ENCODE measurements at places on chromosomes 3 and 15.
A peak's percentile ranks its signal among the peaks of the same experiment; 100 is the strongest.

DNA sequence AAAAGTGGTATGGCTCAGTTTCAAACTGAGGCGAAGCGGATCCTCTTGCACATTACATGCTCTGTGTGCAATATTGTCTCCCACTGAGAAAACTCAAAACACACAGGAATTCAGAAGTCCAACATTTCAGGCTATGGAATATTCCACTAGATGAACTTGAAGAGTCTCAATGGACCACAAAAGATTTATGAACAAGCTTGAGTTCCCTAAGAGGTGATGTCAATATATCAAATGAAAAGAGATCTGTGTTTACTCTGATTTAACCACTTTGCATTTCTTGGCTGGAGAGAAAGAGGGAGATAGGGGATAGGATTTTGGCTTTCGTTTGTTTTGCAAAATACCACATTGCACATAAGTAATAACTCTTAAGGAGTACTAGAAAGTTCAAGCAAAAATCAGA lies 20.3 kb downstream of the PDZRN3 start:
- DNase-seq: no peak

DNA sequence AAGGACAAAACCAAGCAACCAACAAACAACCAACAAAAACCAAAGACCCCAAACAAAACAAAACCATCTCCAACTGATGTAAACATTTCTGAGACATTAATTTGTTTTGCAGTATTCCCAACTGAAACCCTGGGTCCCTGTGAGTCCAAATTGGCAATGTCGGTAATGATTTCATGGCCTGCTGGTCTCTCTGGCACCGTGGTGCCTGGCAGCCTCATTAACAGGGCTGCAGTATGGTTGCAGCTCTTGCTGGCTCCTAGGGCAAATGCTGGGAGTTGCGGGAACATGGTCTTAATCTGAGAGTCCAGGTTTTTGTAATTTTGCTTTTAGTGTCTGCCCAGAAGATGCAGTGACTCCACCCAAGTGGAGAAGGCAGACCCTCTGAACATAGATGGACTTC lies 128.3 kb downstream of the SV2B start:
- DNase-seq: no peak

DNA sequence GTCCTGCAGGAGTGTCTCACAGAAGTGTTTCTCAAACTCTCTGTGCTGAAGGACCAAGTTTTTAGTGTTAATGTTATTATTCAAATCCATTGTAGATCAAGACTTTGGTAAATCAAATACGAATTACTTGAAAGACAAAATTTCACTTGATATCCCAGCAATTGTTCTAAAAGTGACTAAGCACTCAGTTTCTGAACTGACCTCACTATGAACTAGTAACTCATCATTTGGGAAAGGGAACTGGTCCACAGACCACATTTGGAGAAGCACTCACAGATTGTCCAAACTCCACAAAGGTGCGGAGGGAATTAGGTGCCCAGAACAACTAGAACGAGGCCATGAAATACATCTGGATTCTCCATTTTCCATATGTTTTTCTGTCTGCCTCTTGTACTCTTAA lies 25.6 kb downstream of the FAM43A start:
- DNase-seq: no peak

DNA sequence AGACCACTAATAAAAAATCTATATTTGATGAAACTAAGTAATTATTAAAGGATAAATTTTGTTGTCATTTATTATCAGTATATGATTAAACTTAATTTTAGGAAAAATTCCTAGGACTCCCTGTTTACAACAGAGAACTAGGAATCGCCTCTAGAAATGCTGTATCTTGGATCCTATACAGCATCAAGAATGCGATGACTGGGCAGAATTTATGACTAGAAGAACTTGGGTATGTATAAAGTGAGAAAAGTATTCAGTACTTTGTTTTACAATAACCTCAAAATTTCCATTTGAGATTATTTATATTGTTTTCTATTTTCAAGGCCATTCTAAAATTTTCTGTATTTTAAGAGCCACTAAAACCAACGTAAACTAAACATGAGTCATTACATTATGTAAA lies 82.3 kb upstream of the AGTR1 start:
- DNase-seq: no peak

GRCh38 chr15:61571026-61571425 lies 341.9 kb upstream of the RORA start:
- no peak for DNase-seq

GRCh38 chr3:66052721-66053549 lies 14.2 kb upstream of the MAGI1 start:
- DNase-seq: no peak

- no peak for DNase-seq
Measured at GRCh38 chr15:100191161-100191560, 150.6 kb downstream of the ADAMTS17 start.

DNA sequence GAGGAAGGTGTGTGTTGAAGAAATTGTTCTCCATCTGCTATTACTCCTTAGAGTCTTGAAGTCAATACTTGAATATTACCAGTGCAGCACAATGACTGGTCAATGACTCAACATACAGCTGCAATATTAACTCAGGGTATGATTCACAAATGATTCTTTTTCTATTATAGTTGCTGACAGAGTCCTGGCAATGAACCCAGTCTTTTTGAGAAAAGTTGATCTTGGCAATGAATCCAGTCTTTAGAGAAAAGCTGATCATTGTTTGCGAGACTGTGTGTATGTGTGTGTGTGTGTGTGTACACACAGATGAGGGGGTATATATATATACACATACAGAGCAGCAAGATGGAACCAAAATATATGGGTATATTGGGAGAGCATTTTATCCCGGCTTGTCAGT lies 315.1 kb downstream of the ZNF385D start:
- DNase-seq: peak; percentile 19

DNA sequence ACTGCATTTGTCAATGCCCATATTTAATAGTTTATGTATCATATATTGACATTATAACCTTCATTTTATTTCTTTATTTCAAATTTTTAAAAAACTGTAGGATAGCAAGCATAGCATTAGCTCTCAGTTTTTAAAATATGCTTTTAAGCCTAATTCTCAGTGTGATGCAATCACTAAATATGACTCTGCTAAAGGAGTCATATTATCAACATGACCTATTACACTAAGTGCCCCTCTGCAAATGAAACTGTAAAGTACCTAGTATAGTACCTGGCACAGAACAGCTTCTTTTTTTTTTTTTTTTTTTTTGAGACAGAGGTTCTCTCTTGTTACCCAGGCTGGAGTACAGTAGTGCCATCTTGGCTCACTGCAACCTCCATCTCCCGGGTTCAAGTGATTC lies 179.4 kb upstream of the CGNL1 start:
- DNase-seq: no peak

- DNase-seq: no peak
Measured at GRCh38 chr3:118128886-118129285, 905.8 kb downstream of the IGSF11 start.

- DNase-seq: no peak
Measured at GRCh38 chr3:80767604-80768003, 993.8 kb downstream of the GBE1 start.

GRCh38 chr3:127089486-127090145 lies 103.3 kb upstream of the PRR23E start:
- no peak for DNase-seq

- DNase-seq: no peak
Measured at GRCh38 chr3:19151171-19151570, 2.9 kb downstream of the KCNH8 start.

DNA sequence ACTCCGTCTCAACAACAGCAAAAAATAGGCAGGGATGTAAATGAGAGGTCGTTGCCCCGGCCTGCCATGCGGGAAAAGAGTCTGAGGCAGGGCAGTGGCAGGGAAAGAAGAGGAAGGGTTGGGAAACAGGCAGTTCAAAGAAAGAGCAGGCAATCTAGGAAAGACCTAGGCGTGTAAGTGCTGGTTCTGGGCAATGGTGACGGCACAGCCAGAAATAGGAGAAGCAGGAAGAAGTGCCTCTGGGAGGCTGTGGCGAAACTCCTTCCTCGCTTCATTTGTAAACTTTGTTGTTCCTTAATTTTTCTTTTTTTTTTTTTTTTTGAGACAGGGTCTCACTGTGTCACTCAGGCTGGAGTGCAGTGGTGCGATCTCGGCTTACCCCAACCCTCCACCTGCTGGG lies 4.3 kb downstream of the SLC51A start:
- DNase-seq: no peak

- DNase-seq: no peak
Measured at GRCh38 chr3:148202386-148202785, 495.3 kb upstream of the AGTR1 start.

- no peak for DNase-seq
Measured at GRCh38 chr3:146566138-146566537, 21.7 kb upstream of the PLSCR1 start.

GRCh38 chr15:89685995-89686394 lies 4.6 kb downstream of the PEX11A start:
- no peak for DNase-seq

- no peak for DNase-seq
Measured at GRCh38 chr15:73885954-73886700, 12.8 kb downstream of the TBC1D21 start.

GRCh38 chr15:73927476-73928240 lies 1.4 kb downstream of the LOXL1 start:
- no peak for DNase-seq

- no peak for DNase-seq
Measured at GRCh38 chr3:6471744-6472143, 389.2 kb upstream of the GRM7 start.

DNA sequence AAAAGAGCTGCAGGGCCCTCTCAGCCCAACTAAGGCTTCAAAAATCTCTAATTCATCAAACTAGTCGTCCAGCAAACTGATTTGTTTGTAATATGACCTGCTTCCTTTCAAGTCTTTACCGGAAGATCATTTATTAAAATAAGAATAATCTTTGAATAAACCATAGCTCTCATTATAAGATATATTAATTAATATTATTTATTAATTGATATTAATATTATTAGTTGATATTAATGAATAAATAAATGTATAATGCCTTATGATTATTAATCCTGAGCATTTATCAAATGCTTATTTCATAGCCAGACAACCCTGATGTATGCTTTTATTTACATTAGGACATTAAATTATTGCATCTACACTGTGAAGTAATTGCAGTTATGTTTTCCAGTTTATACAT lies 550.7 kb upstream of the ALCAM start:
- DNase-seq: no peak

DNA sequence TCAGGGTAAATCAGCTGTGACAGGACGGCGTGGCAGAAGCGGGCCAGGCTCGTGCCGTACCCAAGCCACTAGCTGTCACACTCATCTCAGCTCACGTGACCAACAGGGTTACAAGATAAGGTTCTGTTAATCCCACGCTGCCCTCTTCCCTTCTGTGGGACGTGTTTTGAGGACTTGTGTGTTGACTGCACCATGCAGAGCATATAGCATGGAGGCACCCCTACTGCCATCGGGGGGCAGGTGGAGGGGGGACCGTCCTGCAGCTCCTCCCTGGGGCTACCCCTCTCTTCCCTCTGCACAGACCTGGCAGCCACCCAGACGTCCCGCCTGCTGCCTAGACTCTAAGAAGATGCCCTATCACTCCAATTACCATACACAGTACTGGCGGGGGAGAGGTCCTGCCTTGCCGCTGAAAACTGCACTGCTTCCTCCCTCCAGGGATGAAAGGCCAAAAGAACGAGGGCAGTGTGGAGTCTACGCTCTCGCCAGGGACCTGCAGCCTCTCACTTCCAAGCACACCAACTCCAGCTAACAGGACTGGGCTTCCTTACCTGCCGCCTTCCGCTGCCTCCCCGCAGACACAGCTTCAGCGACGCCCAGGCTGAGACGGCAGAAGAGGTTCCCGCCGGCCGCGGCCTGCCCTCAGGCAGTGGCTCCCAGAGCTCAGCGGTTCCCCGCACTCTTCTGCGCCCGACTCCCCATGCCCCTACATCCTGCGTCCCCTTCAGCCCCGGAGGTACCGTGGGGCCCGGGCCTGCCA lies at the start of gene TNK2:
Gene TNK2 (minus strand): TSS at position 618 of the 760 bp plus-strand sequence. CDS start 19,963 bp downstream, outside the sequence.
- DNase-seq: no peak

GRCh38 chr3:42096796-42097565 lies 5.8 kb downstream of the TRAK1 start:
- no peak for DNase-seq

DNA sequence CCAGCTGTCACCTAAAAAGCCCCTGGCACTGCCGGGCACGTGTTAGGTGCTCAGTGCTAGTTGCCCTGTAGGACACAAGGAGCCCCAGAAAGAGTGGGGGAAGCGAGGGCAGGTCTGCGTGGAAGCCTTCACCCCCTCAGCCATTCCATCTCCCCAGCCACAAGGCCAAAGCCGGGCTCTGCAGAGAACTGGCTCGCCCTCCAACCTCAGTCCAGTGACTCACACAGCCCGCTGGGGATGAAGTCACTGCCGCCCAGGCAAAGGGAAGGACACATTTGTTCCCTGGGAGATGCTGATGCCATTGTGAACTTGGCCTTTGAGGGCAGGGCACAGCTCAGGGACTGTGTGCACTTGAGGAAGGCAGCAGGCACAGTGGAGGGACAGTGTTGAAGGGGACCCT lies 48.1 kb downstream of the IQSEC1 start:
- DNase-seq: no peak

Data from right lung (tissue), 10 donors.